Keratinocyte (primary cell): ENCODE measurements at places on chromosomes 6 and 20.

GRCh38 chr6:126481319-126481718, 141.4 kb downstream of the CENPW start:
- DNase-seq, result no peak

DNA sequence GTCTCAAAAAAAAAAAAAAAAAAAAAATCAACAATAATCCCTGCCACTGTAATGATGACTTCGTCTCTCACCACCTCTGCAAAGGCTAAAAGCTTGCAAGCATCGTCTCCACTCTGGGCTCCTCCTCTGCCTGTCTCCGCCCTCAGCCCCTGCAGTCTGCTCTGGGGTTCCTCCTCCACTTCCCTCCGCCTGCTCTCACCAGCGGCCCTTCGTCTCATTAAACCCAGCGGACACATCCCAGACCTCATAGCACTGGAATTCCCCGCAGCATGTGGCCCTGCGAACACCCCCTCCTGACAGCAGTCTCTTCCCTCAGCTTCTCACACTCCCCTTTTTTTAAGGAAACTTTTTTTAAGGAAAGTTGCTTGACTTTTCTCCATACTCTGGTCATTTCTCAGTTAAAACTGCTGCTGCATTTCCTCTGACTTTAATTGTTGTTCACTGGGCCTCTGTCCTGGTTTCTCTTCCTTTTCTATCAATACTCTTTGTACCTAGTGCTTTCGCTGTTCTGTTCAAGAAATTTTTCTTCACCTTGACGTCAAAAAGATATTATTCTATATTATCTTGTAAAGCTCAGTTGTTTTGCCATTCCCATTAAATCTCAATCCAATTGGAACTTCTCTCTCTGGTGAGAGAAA, 70.9 kb upstream of the PLEKHG1 start:
- DNase-seq, result no peak

GRCh38 chr20:14069796-14070195, 74.5 kb downstream of the MACROD2 start:
- no peak for DNase-seq

- DNase-seq, result no peak
Observed at GRCh38 chr6:13535306-13535705, 39.1 kb upstream of the SIRT5 start.
